ENCODE measurements at places on chromosomes 16 and 17.

DNA sequence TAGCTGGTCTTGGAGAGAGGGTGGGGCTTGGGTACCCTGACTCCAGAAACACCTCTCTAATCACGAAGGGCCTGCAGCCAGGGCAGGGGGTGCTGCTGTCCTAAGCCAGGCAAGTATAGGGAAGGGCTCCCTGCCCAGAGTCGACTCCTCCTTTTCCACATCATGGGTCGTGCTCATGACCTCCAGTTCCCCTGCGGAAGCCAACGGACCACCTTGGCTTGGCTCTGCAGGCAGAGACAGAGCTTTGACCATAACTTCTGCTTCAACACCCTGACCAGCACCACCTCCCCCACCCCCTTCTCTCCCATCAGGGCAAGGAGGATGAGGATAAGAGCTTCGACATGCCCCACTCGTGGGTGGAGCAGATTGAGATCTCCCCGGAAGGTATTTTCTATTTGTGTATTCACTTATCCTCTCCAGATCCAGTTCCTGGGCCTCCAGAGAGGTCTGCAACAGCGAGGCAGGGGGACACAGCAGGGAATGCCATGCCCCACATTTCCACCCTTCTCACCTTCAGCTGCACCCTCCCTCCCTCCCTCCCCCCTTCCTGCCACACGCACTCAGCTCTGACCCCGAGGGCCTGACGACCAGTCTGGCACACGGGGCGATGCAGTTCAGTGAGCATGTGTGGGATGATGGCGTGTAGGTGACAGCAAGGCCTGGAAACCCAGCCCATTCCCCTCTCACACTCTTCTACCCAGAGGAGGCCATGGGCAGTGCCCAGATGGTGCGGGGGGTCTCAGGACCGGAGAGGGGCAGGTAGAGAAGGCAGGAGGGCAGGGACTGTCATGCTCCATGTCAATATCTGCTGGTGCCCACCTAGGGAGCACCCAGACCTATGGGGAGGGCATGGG lies 14.0 kb upstream of the KATNB1 start:
- no peak for ATAC-seq

DNA sequence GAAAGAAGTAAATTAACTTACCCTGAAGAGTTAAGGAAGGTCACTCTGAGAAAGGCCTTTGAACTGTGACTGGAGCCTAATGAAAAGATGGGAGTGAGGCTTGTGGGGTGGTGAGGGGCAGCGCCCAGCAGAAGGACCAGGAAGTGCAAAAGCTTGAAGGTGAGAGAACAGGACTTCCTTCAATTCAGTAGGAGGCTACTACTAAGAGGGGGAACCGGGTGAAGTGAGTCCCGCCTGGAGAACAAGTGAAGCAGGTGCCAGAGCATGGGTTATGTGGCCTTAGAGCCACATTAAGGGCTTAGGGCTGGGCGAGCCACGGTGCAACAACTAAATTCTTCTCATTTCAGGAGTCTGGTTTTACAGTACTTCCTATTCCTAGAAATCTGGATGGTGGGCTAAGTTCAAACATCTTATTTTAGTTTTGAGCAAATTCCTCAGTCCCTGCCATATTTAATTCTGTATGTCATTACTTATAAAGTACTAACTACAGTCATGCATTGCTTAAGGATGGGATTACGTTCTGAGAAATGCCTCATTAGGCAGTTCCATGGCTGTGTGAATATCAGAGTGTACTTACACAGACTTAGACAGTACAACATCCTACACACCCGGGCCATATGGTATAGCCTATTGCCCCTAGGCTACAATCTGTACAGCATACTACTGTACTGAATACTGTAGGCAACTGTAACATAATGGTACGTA lies 5.1 kb downstream of the CFAP20 start:
- no peak for ATAC-seq

- ATAC-seq: no peak
Observed at GRCh38 chr16:89114159-89114981, 20.7 kb downstream of the ACSF3 start.

- ATAC-seq: no peak
Observed at GRCh38 chr17:12388226-12388625, 277.5 kb upstream of the MYOCD start.

- ATAC-seq: no peak
Observed at GRCh38 chr16:46908540-46909372, 24.6 kb downstream of the GPT2 start.

- no peak for ATAC-seq
Observed at GRCh38 chr16:28218109-28218508, 6.3 kb upstream of the XPO6 start.

- ATAC-seq: peak; percentile 17
Observed at GRCh38 chr17:7307686-7308624, 527 bp downstream of the EIF5A start.

DNA sequence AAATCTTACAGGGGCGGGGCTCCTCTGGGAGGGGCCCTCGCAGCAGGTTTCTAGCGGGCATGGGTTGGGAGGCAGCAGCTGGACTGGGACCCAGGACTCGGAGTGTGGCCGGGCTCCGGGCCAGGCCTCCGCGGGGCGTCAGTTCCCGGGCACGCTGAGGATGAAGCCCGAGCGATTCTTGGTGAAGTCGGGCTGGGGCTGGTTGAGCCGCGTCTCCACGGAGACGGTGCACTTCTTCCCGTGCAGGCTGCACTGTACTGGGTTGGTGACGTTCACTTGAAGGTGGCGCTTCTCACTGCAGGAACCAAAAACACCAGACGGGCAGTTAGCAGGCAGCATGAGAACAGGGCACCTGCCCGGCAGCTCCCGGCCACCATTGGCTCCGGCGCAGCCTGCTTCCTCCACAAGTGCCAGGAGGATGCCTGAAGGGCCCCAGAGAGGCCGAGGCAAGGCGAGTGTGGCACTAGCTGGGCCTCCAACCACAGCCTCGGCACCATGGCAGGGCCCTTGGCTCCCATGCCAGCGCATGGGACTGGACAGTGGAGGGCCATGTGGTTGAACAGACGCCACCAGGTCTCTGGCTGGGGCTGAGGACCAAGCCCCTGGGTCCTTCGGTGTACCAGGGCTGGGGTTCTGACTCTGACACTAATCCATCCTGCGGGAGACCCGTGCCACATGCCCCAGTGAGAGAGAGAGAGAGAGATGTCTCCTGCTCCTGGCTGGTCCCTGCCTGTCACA lies 8.0 kb downstream of the CDK5R1 start:
- ATAC-seq: no peak

DNA sequence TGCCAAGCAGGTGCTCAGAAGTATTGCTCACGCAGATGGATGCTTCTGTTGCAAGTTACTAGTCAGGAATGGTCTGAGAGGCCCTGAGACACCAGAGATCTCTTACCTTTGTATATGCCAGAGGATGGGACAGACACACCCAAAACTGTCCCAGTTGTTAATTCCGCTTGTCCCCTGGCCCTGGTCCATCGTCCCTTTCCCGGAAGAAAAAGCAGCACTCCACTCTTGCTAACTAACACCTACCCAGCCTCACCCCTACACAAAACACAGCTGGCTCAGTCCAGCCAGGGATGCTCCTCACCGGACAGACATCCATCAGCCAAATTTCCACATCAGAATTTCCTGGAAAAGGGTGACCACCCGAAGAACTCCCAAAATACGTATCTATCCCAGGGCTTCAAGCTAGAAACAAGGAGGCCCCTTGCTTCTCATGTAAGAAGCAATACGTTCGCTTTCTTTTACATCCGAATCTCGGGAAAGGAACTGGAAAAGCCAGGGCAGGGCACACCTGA lies 2.0 kb downstream of the GAS7 start:
- ATAC-seq: no peak

DNA sequence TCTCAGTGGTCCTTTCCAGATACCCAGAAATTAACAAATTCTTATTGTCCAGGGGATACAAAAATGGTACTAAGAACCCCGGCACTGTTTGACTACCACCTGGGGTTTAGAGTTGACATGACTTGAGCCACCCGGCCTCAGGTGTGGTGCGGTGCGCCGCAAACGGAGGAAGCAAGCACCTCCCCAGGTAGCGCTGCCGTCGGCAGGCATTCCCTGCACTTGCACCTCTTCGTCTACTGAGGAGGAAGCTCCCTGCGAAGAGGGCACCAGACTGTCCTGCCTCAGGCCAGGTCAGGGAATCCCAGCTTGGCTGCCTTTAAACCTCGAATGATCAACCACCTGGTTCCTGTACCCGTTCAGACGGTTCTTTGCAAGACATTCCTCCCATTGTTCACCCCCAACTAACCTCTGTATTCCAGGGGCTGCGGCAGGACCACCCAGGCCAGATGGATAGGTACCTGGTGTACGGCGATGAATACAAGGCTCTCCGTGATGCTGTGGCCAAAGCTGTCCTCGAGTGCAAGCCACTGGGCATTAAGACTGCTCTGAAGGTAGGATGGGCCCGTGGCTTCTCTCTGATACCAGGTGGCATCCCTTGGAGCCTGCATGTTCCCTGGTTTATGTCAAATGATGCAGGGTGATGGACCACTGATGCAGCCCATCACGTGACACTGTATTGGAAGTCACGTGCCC lies 40.8 kb upstream of the ENDOV start:
- no peak for ATAC-seq

DNA sequence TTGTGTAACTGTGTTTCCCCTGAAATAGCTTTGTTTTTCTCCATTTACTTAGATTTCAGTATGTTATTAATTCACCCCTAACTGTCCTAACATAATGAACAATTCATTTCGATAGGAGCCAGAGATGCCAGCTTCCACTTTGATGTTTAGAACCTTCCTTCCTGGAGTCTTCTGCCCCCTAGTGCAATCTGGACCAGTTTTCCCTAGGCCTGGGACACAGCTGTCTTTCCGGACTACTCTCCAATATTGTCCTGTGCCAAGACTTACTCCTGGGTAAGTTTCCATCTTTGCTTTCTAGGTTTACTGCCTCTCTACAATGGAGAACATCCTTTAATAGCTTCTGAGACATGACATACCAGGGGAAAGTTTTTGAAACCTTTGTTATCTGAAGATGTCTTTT lies 12.8 kb downstream of the RECQL5 start:
- ATAC-seq: peak; percentile 22

- no peak for ATAC-seq
Observed at GRCh38 chr17:46720408-46720807, 98.1 kb downstream of the WNT3 start.

Measured in gastroesophageal sphincter (tissue), 4 donors.